ENCODE measurements at places on chromosomes 7 and 10.
A peak's percentile ranks its signal among the peaks of the same experiment; 100 is the strongest.

DNA sequence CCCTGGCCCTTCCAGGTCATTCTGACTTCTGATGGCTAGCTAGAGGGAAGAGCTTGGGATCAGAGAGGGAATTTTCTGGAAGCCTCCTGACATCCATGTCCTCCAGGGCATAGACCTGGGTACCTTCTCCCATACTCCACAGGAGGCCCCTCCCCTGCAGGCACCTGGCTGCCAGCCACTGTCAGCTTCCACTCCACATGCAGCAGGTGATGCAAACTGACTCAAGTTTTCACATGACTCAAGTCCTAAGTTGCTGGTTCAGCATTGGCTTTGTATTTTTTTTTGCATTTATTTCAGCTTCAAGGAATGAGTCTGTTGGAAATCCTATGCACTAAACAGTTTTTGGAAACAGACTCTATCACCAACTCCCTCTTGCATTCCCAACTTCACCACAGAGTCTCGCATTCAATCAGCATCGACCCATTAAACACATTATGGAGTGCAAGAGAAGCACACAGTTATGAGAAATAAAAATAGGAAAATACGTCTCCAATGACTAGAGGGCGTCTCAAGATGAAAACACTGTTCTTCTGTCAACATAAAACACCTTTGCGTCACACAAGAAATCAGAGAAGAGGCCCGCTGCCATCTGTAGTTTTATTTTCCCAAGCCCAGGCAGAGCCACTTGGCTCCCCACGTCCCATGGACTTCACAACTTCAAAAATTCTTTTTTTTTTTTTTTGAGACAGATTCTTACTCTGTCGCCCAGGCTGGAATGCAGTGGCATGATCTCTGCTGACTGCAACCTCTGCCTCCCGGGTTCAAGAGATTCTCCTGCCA is 362.6 kb upstream of the MGMT start:
- DNase-seq, result no peak

DNA sequence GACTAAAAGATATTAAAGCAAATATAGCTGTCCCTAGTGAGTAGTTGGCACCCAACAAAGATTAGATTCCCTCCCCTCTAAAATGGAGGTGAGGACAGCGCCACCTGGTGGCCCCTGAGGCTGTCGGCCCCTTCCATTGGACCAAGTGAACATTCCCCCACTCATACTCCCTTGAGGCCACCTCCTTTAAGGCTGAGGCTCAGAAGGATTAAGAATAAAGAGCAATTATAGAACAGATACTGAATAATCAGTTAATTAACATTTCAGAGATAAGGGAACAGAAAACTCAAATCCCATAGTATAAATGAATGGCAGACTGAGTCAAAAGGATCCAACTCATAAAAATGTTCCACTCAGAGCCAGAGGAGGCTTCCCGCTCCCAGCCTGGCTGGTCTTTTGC is 130.4 kb upstream of the GHITM start:
- DNase-seq, result peak; percentile 17

GRCh38 chr10:1488970-1489548 is 248.3 kb downstream of the ADARB2 start:
- DNase-seq, result peak; percentile 50

GRCh38 chr7:54355842-54356241 is 186.3 kb upstream of the VSTM2A start:
- DNase-seq, result no peak

DNA sequence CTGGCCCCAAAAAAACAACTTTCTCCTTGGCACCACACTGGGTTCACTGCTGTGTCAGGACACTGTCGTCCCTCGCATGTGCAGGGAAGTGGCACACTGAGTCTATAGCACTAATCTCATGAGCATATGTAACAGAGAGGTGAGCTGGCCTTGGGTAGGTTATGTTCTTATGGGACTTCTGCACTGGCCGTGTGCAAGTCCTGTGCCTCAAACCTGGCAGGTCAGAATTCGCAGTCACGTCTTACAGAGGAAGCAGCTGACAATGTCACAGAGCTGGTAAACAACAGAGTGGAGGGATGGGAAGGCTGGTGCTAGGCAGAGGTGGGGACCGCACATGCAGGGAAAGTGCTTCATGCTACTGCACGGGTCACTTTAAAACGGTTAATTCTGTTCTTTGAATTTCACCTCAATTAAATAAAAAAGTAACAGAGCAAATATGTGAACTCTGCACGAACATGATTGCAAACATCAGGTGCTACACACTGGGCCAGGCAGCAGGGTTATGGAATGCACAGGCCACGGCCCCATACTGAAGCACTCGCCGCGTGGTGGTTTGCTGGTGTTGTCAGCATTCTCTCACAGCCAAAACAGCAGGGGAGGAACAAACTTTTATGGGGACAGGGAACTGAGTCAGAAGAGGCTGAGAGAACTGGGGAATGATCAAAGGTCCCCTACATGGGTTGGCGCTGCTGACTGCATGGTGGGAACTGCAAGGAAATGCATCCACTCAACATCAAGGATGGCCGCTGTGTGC is 54.2 kb downstream of the VOPP1 start:
- no peak for DNase-seq

- DNase-seq, result no peak
Observed at GRCh38 chr7:20409961-20410360, 79.3 kb downstream of the ITGB8 start.

GRCh38 chr10:19412531-19412930 is 363.9 kb downstream of the MALRD1 start:
- DNase-seq, result peak; percentile 36

DNA sequence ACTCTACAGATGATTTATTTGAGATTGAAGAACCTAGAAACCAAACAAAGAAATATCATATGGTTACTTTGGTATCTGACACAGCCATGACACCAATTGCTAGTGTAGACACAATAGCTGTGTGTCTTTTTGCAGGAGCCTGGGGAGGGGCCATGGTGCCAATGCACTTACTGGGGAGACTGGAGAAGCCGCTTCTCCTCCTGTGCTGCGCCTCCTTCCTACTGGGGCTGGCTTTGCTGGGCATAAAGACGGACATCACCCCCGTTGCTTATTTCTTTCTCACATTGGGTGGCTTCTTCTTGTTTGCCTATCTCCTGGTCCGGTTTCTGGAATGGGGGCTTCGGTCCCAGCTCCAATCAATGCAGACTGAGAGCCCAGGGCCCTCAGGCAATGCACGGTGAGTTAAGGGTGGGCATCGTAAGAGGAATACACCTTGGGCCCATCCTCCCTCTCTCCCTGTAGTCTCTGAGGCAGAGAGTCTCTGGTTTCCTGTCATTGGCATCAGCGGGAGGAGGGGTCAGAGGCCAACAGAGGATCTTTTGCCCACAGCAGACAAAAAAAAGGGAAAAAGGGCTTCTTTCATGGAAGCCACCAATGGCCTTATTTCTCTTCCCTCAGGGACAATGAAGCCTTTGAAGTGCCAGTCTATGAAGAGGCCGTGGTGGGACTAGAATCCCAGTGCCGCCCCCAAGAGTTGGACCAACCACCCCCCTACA is 1.2 kb downstream of the TMEM139 start:
- DNase-seq, result no peak

DNA sequence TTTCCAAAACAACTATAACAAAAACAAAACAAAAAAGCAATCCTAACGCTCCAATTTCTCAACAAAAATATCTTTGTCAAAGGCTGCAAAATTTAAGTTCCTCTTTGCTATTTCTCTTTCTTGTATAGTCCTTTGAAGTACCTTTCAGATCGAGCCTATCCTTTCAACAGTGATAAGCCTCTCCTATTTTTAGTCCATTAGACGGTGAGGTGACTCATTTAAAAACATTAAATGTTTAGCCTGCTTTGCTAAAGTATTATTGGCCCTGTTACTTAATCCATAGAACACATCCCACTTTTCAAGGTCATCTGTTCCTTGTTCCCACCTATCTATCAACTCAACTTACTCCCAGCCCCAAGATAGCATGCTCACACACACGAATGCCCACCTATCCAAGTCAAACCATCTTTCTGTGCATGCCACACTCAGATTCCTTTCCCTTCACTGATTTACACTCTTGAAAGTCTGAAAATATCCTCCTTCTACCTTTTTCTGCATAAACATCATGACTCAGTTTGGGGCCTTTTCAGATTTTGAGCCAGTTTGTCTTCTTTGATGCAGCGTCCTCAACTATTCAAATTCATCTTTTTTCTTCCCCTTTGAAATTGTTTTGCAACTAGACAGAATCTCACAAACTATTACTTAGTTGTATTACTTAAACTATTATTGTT is 224.9 kb upstream of the TMEM229A start:
- no peak for DNase-seq

- DNase-seq, result no peak
Observed at GRCh38 chr10:131774681-131775085, 126.1 kb upstream of the PPP2R2D start.

DNA sequence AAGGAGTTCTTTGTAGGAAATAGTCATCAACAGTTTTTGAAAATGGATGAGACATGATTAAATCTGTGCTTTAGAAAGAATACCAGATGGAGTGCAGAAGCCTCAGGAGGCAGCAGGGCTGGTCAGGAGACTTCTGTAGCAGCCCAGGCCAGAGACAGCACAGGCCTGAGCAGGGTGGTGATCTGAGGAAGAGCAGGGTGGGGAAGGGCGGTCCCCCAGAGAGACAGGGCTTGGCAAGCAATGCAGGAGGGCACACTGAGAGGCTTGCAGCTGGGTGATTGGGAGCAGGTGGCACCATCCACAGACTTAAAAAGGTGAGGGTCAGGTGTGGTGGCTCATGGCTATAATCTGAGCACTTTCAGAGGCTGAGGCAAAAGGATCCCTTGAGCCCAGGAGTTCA is 4.3 kb upstream of the SMKR1 start:
- no peak for DNase-seq

- no peak for DNase-seq
Observed at GRCh38 chr7:47361236-47361635, 220.7 kb downstream of the TNS3 start.

- DNase-seq, result no peak
Observed at GRCh38 chr7:27240015-27240731, 2.4 kb upstream of the EVX1 start.

GRCh38 chr10:17309435-17309834 is 81.4 kb downstream of the VIM start:
- no peak for DNase-seq

GRCh38 chr10:132420469-132420980 is 23.5 kb downstream of the PWWP2B start:
- DNase-seq, result peak; percentile 67

DNA sequence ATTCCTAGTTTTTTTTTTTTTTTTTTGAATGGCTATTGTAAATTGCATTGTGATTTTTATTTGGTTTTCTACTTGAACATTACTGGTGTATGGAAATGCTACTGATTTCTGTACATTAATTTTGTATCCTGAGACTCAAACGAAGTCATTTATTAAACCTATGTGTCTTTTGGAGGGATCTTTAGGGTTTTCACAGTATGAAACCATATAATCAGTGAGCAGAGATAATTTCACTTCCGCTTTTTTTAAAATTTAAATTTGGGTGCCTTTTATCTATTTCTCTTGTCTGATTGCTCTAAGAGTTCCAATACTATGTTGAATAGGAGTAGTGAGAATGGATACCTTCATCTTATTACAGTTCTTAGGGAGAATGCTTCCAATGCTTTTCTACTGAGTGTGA is 102.7 kb downstream of the ZWINT start:
- DNase-seq, result no peak

GRCh38 chr7:32115831-32116230 is 45.6 kb upstream of the PDE1C start:
- no peak for DNase-seq

- no peak for DNase-seq
Observed at GRCh38 chr7:40437936-40438634, 303.3 kb downstream of the SUGCT start.

DNA sequence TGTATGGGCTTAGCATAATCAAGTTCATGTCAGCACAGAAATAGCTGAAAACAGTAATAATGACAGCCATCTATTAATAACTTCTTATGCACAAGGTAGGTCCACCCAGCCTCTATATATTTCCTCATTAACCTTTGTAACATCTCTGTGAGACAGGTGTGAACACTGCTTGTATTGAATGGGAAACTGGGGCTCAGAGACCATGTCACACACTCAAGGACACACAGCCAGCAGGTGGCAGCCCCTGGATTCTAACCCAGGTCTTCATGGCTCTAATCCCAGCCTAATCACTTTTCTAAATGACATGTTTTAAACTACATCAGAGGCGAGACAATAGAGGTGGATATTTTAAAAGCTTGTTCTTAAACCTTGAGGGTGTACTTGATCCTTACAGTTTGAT is 591.4 kb downstream of the PARD3 start:
- no peak for DNase-seq

- no peak for DNase-seq
Observed at GRCh38 chr7:130959743-130960207, 225.8 kb upstream of the KLF14 start.

DNA sequence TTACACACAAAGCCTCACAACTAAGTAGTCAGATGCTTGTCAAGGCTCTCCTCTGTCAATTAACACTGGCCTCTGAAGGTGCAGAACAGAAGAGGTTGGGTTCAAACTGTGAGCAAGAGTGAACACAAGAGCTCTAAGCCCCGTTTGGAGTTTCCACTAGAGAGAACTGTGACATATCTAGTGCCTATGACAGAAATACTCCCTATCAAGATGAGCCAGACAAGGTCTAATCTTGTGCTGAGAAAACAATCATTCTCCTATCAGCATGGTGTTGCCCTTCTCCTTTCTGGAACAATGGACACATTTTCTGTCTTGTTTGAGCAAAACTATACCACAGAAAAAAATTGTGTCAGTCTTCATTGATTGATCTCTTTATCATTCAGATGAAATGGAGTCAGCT is 62.4 kb upstream of the CCDC71L start:
- DNase-seq, result no peak

- DNase-seq, result no peak
Observed at GRCh38 chr7:13952921-13953320, 36.5 kb downstream of the ETV1 start.

DNA sequence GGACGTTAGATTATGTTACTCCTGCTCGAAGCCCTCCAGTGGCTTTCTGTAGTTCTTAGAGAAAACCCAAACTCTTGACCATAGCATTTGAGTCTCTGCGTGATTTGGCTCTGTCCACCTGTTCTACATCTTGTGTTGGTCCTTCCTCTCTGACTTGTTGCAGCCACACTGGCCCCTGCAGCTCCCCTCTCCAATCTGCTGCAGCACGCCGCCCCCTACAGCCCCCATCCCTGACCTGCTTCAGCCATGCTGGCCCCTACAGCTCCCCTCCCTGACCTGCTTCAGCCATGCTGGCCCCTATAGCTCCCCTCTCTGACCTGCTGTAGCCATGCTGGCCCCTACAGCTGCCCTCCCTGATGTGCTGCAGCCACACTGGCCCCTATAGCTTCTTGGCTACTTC is 29.2 kb downstream of the TRRAP start:
- DNase-seq, result no peak

GRCh38 chr7:121126801-121127534 is 138.5 kb downstream of the CPED1 start:
- peak; percentile 21 for DNase-seq

DNA sequence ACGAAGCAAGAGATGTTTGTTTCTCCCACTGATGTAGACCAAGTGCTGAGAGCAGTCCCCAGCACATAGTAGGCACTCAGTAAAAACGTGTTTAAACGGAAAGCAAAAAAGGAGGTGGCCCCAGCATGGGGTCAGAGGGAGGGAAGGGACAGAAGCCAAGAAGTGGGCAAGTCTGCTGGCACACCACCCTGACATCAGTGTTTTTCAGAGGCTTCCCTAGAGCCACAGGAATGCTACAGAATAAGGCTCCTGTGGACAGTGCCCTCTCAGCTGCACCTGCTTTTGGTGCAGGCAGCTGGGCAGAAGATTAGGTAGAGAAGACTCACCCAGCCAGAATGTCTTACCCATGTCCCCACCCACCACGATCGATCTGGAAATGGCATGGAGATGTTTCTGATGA is 8.3 kb upstream of the ANKRD1 start:
- no peak for DNase-seq

Measured in common myeloid progenitor, CD34-positive (primary cell).